Tibial nerve (tissue), 4 donors: ENCODE measurements at places on chromosomes 1 and 21. TPM values are rescaled to one million over a fixed set of nuclear protein-coding genes. Genes with fewer than 3 reads are reported as not detected.
A peak's percentile ranks its signal among the peaks of the same experiment; 100 is the strongest.

DNA sequence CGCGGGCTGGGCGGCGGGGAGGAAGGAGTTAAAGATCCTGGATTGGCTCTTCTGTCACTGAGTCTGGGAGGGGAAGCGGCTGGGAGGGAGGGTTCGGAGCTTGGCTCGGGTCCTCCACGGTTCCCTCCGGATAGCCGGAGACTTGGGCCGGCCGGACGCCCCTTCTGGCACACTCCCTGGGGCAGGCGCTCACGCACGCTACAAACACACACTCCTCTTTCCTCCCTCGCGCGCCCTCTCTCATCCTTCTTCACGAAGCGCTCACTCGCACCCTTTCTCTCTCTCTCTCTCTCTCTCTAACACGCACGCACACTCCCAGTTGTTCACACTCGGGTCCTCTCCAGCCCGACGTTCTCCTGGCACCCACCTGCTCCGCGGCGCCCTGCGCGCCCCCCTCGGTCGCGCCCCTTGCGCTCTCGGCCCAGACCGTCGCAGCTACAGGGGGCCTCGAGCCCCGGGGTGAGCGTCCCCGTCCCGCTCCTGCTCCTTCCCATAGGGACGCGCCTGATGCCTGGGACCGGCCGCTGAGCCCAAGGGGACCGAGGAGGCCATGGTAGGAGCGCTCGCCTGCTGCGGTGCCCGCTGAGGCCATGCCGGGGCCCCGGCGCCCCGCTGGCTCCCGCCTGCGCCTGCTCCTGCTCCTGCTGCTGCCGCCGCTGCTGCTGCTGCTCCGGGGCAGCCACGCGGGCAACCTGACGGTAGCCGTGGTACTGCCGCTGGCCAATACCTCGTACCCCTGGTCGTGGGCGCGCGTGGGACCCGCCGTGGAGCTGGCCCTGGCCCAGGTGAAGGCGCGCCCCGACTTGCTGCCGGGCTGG lies at the start of gene NPR1:
TSS of gene NPR1 (plus strand) at position 170 of the 818 bp plus-strand sequence. CDS start at position 591, 421 bp downstream.
- peak within 1 kb of the TSS; percentile 51 for H3K4me3 ChIP-seq
- DNase-seq = peak; percentile 32
- no peaks in the 10 kb centered on the region for H3K27me3 ChIP-seq
- peak within 1 kb of the TSS; percentile 17 for H3K27ac ChIP-seq
- H3K4me1 ChIP-seq = peaks cover 32% of the 10 kb centered on the region

- H3K27ac ChIP-seq = no peak overlapping the region
- no peaks in the 10 kb centered on the region for H3K36me3 ChIP-seq
- peaks cover 32% of the 10 kb centered on the region for H3K27me3 ChIP-seq
- H3K4me1 ChIP-seq = peaks cover under 1% of the 10 kb centered on the region
These were observed 36.9 kb downstream of the TP73 start for GRCh38 chr1:3689138-3689750.

DNA sequence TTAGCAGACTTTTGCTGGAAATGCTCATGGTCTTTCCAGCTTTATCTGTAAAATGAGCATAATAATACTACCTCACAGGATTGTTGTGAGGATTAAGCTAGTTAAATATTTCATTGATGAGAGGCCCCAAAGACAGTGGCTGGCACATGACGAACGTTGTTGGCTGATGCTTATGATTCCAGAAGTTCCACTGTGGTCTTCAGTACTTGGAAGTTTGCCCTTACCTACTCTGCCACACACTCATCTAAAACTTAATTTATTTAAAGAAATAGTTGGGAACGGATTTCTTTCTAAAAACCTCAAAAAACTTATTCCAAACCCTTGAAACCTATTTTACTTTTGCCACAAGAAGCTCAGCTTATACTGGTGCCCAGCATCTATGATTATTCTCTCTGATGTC lies 170.7 kb downstream of the DHRS3 start:
- peak overlapping the region; percentile 87 for H3K27ac ChIP-seq
- no peak for DNase-seq
- peaks cover 7% of the 10 kb centered on the region for H3K4me1 ChIP-seq
- no peak overlapping the region for H3K4me3 ChIP-seq

DNA sequence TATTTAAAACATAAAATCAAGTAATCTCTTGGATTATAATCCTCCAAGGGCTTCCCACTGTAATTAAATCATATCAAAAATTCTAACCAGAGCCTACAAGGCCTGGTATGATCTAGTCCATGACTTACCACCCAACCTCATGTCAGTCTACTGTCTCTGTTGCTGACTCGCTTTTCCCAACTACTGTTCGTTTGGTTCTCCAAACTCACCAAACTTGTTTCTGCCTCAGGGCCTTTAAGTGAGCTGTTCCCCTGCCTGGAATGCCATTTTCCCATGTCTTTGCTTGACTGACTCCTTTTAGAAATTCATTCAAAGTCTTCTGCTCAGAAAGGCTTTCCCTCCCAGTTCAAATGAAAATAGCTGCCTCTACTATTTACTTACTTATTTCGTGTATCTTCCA lies 95.9 kb downstream of the ZC3H11B start:
- H3K27me3 ChIP-seq = no peaks in the 10 kb centered on the region
- H3K4me3 ChIP-seq = no peak overlapping the region
- H3K36me3 ChIP-seq = no peaks in the 10 kb centered on the region
- no peak overlapping the region for H3K27ac ChIP-seq
- no peak for DNase-seq

DNA sequence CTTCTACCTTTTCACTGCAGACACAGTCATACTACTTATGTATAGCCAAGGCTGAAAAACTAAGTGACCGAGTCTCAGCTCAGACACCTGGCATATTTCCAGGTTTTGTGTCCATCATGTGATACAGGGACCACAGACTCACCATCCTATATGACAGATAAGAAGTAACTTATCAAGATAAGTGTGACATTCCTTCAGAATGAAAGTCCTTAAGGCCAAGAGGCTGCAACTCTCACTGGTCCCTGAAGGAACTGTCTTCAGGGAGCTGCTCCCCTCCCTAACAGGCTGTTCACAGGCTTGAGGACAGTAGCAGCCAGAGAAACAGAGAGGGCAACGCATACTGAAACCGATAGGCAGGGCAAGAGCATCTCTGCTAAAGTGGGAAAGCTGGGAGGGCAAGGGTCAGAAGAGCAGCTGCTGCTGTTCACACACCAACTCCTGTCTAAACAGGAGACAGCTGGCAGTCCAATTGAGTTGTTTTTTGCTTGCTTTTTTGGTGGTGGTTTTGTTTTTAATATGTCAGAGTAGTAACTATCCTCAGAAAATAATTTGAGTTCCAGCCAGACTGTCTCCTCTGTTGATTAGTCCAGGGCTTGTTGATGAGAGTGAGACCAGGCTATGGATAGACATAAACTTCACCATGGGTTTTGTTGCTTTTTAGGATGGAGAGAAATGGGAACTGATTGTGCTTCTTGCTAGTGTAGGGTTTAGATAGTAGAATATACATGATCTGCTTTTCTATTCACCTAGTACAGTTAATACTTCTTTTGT lies 67.7 kb downstream of the MACF1 start:
- no peaks in the 10 kb centered on the region for H3K27me3 ChIP-seq
- peak overlapping the region; percentile 24 for H3K27ac ChIP-seq
- H3K36me3 ChIP-seq = no peaks in the 10 kb centered on the region
- H3K4me1 ChIP-seq = no peaks in the 10 kb centered on the region
- H3K4me3 ChIP-seq = no peak overlapping the region
- no peak for DNase-seq

DNA sequence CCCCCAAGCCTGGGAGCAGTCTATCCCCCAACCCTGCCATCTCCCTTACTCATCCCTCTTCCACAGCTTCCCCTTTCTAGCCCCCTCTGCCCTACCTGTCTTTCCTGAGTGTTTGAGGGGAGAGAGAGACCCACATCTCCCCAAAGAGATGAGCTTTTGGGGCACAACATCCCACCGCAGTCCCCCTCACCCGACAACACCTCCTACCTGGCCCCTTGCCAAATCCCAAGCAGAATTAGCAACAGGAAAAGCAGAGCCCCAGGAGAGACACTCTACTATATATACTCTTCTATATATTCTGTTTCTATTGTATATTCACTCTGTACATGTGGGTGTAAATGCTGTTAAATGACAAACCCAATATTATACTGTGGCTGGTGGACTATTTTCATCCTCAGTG lies 9.9 kb upstream of the KCNC4 start:
- H3K27ac ChIP-seq = no peak overlapping the region
- no peak overlapping the region for H3K4me3 ChIP-seq
- H3K4me1 ChIP-seq = no peaks in the 10 kb centered on the region
- no peak for DNase-seq

C8B gene
- total RNA-seq = not detected

SPOCD1 gene
- total RNA-seq = 0.42 TPM
